ENCODE measurements at places on chromosomes 1 and 21. TPM values are rescaled to one million over a fixed set of nuclear protein-coding genes. Genes with fewer than 3 reads are reported as not detected.

Gene CLCA2
- 113 TPM for total RNA-seq

Gene CFHR4
- total RNA-seq: not detected

Gene DMRTA2
- total RNA-seq: 5.3 TPM

Gene AGBL4
- total RNA-seq: not detected

Gene FOXO6
- 0.18 TPM for total RNA-seq

Gene SLC30A1
- total RNA-seq: 8.3 TPM

Gene CFAP141
- not detected for total RNA-seq

Gene CNKSR1
- total RNA-seq: 30.9 TPM

- H3K27ac ChIP-seq: no peak overlapping the region
- no peaks in the 10 kb centered on the region for H3K27me3 ChIP-seq
- H3K4me1 ChIP-seq: no peaks in the 10 kb centered on the region
- no peak overlapping the region for H3K4me3 ChIP-seq
Observed at GRCh38 chr1:162250004-162250730, 126.5 kb downstream of the SPATA46 start.

GRCh38 chr21:44253832-44254710, 7.6 kb downstream of the DNMT3L start:
- no peaks in the 10 kb centered on the region for H3K36me3 ChIP-seq
- peaks cover 16% of the 10 kb centered on the region for H3K4me1 ChIP-seq
- no peak for DNase-seq
- no peak overlapping the region for H3K27ac ChIP-seq
- H3K4me3 ChIP-seq: no peak overlapping the region

- no peak overlapping the region for H3K27ac ChIP-seq
- H3K36me3 ChIP-seq: no peaks in the 10 kb centered on the region
- DNase-seq: no peak
- H3K4me1 ChIP-seq: no peaks in the 10 kb centered on the region
- H3K4me3 ChIP-seq: no peak overlapping the region
- no peaks in the 10 kb centered on the region for H3K27me3 ChIP-seq
Observed at GRCh38 chr1:190551638-190552037, 74.0 kb upstream of the BRINP3 start.

GRCh38 chr1:230972855-230973271, 5.8 kb downstream of the TTC13 start:
- H3K36me3 ChIP-seq: peaks cover 5% of the 10 kb centered on the region
- no peak overlapping the region for H3K27ac ChIP-seq
- no peaks in the 10 kb centered on the region for H3K27me3 ChIP-seq
- H3K4me1 ChIP-seq: peaks cover 19% of the 10 kb centered on the region
- DNase-seq: no peak
- H3K4me3 ChIP-seq: no peak overlapping the region

GRCh38 chr1:204837440-204838084, 33.1 kb upstream of the NFASC start:
- H3K4me3 ChIP-seq: no peak overlapping the region
- H3K27me3 ChIP-seq: no peaks in the 10 kb centered on the region
- H3K36me3 ChIP-seq: no peaks in the 10 kb centered on the region
- no peak overlapping the region for H3K27ac ChIP-seq

GRCh38 chr1:226820941-226821718, 49.3 kb upstream of the PSEN2 start:
- no peaks in the 10 kb centered on the region for H3K36me3 ChIP-seq
- peaks cover 9% of the 10 kb centered on the region for H3K4me1 ChIP-seq
- H3K4me3 ChIP-seq: no peak overlapping the region
- H3K27ac ChIP-seq: peak overlapping the region; percentile 86
- no peak for DNase-seq

All from esophagus squamous epithelium (tissue), 5 donors.